Nephron progenitor cell (in vitro differentiated cells): ENCODE measurements at places on chromosomes 3 and 15.

GRCh38 chr3:197798863-197799262 lies 7.8 kb downstream of the LRCH3 start:
- DNase-seq: no peak

DNA sequence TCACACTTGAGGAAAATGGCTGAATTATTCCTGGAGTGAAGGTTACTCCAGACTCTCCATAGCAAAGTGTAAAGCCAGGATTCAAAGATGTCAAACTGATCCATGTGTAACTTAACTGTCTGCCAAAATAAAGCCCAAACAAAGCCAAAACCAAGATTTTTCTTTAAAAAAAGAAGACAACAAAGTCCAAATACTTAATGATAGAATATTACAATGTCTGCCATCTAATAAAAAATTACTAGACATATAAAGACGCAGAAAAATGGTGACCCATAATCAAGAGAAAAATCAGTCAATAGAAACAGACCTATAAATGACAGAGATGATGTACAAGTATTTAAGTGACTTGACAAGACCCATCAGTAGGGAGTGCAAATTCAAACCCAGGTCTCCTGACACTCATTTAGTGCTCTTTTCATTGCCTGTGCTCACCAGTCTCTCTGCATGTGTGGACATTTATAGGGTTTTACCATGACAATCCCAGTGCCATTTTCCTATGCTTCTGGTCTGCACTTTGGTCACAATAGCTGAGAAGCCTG lies 85.1 kb upstream of the HES1 start:
- DNase-seq: no peak

- DNase-seq: no peak
These were observed 170.4 kb upstream of the IQSEC1 start for GRCh38 chr3:13243586-13243985.

DNA sequence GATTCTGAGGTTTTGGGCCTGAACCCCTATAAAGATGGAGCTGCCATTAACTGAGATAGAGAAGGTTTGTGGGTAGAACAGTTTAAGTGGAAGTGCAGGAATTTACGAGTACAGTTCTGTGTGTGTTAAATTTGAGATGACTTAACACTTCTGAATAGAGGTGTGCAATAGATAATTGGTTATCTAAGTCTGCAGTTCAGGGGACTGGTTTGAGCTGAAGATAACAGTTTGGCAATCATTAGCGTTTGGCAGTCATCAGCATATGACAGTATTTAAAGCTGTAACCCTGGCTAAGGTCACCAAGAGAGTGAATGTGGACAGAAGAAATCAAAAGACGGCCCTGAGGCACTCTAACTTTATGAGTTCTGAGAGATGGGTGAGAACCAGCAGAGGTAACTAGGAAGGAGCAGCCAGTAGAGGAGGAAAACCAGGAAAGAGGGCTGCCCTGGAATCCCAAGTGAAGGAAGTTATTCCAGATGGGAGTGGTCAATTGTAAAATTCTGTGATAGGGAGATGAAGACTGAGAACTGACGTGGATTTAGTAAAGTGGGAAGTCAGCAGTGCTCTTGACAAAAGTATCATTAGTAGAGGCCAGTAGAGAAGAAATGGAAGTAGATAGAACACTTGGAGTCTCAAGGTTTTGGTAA lies 8.1 kb downstream of the MYNN start:
- no peak for DNase-seq

GRCh38 chr3:151330899-151331298 lies 1.6 kb upstream of the P2RY13 start:
- DNase-seq: no peak
